ENCODE measurements at places on chromosomes 5 and 9.

GRCh38 chr5:115542086-115542485 lies 2.5 kb downstream of the FEM1C start:
- peak; percentile 12 for DNase-seq

GRCh38 chr5:37355161-37355560 lies 15.7 kb downstream of the NUP155 start:
- no peak for DNase-seq

DNA sequence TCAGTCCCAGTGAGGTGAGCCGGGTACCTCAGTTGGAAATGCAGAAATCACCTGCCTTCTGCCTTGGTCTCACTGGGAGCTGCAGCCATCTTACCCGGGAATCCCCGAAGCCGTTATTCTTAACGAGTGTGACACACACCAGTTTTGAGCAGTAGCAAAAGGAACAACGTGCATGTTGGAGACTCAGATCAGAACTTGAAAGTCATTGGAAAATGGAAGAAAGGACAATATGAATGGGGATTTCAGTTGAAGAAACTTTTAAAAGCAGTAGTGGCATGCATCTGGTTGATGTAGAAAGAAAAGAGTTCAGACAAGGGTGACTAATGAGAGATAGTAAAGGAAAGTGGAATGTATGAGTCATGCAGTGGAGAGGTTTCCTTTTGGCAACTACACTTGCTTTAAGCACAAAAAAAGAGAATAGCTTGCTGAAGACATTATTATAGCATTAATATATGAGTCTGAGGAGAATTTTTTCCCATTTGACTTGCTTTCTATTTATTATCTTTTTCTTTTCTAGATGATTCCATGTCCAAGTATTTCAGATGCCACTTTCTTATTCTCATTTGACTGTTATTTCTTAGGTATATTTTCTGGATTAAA lies 44.4 kb upstream of the ANKDD1B start:
- DNase-seq: peak; percentile 95

- no peak for DNase-seq
These were observed 90.7 kb downstream of the MAT2B start for GRCh38 chr5:163595932-163596607.

DNA sequence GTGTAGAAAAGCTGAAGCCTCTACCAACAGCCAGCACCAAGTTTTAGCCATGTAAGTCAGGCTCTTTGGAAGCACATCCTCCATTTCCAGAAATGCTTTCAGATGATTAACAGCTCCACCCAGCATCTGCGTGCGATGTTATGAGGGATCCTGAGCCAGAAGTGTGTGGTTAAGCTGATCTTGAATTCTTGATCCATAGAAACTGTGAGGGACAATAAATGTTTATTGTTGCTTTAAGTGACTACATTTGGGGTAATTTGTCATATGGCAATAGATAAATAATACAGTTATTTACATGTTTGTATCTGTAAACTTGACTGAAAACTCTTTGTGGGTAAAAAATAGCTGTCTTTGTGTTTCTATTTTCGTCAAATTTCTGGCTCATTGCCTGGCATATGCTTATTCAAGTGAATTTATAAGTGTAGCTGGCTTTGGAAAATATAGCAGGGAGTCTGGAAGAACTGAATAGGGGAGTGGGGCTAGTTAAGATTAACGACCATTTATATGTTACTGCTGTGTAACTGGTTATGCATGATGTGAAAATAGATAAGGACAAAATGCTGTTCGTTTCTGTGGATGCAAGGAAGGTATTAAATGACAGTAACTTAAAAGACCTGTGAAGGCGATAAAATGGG lies 234.1 kb downstream of the LRRC70 start:
- DNase-seq: no peak

- DNase-seq: no peak
These were observed 7.1 kb upstream of the KLF9 start for GRCh38 chr9:70421272-70422180.

- DNase-seq: no peak
These were observed 56.4 kb downstream of the NR3C1 start for GRCh38 chr5:143347046-143347445.

DNA sequence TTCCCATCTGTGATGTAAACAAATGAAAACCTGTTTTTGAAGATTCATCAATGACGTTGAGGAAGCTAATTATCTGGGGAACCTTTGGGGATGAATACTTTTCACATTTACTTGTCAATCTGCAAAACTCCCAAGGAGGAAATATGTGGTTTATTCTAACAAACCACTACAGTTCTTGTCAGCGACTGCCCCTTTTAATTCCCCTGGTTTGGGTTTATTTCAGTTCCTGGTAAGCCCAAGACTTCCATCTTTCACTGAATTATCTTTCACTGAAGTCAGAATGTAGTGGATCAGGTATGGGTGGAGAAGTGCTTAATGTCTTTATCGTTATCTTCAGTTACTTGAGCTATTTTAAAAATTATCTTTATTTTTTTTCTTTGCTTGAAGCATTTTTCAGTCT lies 40.2 kb downstream of the TLR4 start:
- peak; percentile 20 for DNase-seq

GRCh38 chr5:87074934-87075541 lies 192.6 kb upstream of the RASA1 start:
- peak; percentile 16 for DNase-seq

DNA sequence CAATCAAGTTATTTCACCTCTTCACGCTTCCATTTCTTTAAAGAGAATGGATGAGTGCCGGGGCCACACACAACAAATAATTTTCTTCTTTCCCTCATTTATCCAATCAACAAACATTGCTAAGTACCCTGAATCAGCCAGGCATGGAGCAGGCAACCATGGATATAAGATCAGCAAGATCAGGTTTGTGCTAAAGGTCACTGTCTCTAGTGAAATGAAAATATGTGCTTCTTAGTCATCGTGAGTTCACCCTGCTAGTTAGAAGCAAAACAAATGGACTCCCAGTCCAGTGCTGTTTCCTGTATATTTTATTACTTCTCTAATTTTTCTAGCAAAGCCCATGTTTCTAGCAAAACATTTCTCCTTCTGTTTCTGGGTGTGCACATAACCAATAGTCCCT lies 629.2 kb downstream of the BNC2 start:
- no peak for DNase-seq

DNA sequence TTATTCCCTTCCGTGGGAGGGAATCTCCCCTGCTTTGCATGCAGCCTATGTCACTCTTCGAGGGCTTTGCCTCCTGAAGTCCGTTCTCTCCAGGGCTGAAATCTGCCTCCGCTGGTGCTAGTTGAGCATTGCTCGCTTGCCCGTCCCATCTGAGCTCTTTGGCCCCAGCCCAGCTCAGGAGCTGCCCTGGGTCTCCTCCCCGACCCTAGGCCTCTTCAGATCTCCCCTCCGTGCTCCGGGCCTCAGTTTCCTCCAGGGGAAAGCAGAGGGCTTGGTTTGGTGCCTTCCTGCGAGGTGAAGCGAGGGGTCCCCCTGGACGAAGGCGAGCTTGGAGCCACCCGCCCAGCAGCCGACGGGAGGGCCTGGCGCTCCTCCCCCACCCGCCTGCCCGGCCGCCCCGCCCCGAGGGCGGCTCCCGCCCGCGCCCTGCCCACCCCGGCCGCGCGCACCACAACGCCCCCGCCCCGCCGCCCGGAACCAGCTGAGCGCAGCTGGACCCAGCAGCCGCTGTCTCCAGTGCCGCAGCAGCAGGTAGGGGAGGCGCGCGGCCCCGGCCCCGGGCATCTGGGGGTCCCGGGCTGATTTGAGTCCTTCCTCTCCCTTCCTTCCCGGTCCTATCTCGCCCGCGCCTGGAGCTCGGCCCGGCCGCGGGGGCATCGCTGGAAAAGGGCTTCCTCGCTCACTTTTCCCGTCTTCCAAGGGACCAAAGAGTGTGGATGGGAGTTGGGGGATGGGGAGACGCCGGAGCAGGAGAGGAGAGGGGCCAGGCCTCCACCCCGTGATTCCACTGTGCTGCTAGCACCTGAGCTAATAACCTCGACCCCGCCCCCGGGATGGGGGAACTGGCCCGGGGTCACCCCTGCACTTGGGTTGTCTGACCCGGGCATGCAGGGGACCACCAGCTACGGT lies at the start of gene GSN:
Gene GSN, plus strand, starts transcription at position 474 of the 909 bp plus-strand sequence. CDS start 33,810 bp downstream, outside the sequence.
- DNase-seq: peak; percentile 80

GRCh38 chr5:145936401-145937131 lies at the start of gene SH3RF2:
Gene SH3RF2, plus strand, starts transcription at chr5:145936578. Its CDS starts 1,351 bp downstream, at chr5:145937929.
- DNase-seq: peak; percentile 58

DNA sequence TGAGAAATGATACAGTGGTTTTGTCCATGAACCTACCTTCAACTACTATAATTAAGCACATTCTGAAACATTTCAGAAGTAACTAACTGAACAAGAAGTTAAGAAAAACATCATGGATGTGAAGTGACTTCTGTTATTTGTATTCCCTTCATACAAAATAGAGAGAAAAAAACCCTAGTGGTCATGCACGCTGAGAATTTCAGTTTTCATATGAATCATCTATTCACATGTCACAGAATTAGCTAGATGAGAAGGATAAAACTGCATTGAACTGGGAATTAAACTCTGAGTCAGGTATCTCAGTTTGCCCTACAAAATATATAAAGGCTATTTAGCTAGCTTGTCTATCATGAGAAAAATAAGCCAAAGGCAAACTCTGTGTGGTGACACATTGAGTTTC lies 451.8 kb upstream of the FTMT start:
- DNase-seq: no peak

DNA sequence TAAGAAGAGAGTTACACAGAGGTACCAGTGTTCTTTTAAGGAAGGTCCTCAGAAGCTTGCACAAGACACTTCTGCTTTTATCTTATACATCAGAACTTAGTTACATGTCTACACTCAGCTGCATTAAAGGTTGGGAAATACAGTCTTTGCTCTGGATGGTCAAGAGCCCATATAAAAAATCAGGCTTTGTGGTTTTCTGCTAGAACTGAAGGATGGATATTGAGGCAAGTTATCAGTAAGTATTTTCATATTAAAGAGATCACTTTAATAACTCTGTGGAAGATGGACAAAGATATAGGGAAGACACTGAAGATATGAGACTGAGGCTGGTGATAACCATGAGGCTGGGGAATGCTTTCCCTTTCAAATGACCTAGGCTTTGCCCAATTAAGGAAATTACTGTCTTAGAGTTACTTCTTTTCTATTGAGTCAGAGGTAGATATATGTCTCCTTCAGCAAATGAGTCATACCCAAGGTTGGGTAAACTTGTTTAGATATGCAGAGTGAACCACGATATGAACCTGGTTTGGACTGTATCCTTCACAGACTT lies 87.0 kb upstream of the TNC start:
- peak; percentile 3 for DNase-seq

GRCh38 chr9:124512806-124513204 lies 5.6 kb upstream of the NR5A1 start:
- DNase-seq: peak; percentile 85

DNA sequence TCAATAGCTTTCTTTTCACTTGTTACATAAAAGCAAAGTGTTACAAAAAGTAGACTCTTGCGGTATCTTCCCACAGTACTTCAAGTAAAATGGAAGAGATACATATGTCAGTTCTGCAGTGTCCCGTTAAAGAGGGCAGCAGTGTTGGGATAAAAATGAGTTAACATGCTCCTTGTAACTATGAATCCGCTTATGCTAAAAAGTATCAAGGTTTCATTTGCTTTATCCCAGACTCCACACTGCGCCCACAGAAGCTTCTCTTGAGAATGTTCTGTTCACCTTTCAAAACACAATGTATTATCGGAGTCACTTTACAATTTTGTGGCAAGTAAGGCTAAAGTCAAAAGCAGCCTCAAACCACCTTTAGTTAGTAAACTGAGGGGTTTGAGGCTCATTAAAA lies 790 bp downstream of the PTAR1 start:
- peak; percentile 42 for DNase-seq

GRCh38 chr5:148910686-148911361 lies 84.4 kb downstream of the ADRB2 start:
- DNase-seq: peak; percentile 12

- no peak for DNase-seq
These were observed 2.2 kb downstream of the CDH12 start for GRCh38 chr5:22850981-22851380.

DNA sequence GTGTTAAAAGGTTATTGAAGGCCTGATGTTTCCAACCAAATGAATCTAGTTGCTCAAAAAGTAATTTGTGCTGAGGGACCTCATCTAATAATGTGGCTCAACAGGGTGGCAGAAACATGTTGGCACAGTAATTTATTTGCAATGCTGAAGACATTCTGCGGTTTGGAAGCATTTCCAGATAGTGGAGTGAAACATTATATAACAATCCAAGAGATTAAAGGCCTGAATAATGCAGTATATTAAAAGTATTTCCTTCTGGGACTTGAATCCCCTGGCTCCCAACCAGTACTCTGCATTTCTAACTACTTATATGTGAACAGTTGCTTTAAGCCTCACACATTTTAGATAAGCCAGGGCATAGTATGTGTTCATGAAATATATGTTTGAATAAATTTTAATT lies 25.9 kb upstream of the ALDH1A1 start:
- no peak for DNase-seq

DNA sequence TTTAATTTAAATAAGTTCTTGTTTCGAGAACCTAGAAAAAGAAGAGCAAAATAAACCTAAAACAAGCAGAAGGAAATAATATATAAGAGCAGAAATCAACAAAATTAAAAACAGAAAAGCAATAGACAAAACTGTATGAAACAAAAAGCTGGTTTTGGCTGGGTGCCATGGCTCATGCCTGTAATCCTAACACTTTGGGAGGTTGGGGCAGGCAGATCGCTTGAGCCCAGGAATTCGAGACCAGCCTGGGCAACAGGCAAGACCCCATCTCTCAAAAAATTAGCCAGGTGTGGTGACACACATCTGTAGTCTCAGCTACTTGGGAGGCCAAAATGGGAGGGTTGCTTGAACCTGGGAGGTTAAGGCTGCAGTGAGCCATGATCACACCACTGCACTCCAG lies 59.2 kb upstream of the OTP start:
- peak; percentile 19 for DNase-seq

DNA sequence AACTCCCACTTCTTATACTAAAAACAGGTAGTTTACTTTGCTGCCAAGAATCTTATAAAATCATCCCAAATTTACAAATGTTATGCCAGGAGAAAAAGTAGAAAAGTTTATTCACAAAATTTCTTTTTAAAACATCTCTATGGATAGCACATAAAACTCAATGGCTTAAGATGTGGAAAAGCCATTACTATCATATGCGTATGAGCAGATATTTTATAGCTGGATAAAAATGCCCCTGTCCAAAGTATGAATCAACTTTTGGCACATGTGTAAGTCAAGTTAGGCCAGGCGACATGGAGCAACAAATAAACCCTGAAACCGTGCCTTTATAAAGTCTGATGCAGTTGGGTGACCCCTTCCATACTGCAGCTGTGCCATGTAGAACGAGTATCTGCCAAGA lies 38.6 kb upstream of the FBP1 start:
- DNase-seq: no peak

DNA sequence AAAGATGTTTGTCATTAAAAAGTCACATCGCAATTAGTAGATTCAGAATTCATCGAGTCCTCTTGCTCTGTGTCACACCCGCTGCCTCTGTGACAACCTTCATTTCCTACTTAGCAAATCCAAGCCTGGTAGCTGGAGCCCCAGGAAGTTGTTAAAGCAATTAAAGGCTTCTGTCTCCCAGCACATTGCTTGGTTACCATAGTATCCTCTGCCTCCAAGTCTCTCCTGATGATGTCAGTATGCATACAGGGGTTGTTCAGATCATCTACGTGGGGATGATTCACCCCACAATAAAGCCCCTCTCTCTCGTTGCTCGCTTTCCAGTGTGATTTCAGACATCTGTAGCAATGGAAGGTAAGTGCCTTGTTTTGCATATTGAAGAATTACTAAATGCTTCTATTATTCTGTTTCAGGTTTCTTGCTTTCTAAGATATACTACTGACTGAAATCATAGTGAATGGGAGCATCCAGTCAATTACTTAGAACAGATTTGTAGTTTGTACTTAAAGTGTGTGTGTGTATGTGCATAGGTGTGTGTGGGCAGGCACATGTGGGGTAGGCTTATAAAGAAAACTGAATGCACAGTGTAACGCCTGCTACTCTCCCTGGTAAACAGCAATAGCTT lies 52.9 kb downstream of the PAM start:
- DNase-seq: no peak
